ENCODE measurements at places on chromosomes 5 and 9. TPM values are rescaled to one million over a fixed set of nuclear protein-coding genes. Genes with fewer than 3 reads are reported as not detected.

GRCh38 chr5:58787987-58788386, 205.1 kb downstream of the RAB3C start:
- no peak for DNase-seq

DNA sequence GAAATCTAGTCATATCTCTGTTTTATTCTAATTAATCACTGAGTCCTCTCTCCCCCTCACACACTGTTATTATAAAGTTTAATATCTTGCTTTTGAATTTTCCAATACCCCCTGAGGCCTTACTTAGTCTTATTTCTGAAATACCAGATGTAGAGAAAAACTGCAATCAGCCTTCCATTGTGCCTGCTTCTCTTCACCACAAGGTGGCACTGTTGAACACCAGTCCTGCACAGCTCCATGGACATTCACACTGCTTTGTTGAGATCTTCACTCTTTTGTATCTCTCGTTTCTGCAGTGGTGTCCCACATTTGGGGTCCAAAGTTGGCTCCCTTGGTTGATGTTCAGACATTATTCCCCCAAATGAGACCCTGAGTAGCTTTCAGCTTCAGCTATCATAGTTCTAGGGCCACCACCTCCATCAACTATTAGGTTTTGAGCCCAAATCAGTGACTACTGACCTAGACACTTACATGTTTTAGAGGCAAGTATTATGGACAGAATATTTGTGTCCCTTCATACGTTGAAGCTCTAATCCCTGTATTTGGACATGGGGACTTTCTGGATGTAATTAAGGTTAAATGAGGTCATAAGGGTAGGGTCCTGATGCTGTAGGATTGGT, 24.3 kb downstream of the BOD1 start:
- no peak for DNase-seq

POLR3G gene
- total RNA-seq: 1.5 TPM

HRH2 gene
- 58.0 TPM for total RNA-seq

SLC25A48 gene
- total RNA-seq: 0.40 TPM
